ENCODE measurements at places on chromosomes 16 and 17.

- DNase-seq = no peak
Observed at GRCh38 chr16:83954577-83955016, 1.6 kb downstream of the OSGIN1 start.

- DNase-seq = no peak
Observed at GRCh38 chr17:69501591-69502468, 87.3 kb downstream of the MAP2K6 start.

- DNase-seq = no peak
Observed at GRCh38 chr16:65547772-65548446, 426.0 kb upstream of the CDH11 start.

DNA sequence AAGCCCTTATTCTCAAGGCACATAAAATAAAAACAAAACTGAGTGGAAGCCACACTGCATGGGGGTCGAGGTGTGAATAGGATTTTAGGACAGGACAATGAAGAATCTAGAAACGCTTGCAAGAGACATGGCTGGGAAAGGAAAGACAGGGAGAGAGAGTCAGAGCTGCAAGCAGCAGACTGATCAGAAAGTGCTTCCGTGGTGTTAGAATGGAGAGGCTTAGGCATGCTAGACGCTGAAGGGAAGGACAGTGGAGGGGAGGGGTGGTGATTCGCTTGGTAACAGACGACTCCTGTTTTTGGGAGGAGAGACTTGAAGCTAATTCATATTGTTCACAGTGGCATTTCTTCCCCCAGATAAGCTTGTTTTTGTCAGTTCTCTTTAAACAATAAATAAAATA lies 173.5 kb downstream of the AIPL1 start:
- no peak for DNase-seq

- DNase-seq = no peak
Observed at GRCh38 chr17:47660064-47660492, 10.4 kb downstream of the KPNB1 start.

DNA sequence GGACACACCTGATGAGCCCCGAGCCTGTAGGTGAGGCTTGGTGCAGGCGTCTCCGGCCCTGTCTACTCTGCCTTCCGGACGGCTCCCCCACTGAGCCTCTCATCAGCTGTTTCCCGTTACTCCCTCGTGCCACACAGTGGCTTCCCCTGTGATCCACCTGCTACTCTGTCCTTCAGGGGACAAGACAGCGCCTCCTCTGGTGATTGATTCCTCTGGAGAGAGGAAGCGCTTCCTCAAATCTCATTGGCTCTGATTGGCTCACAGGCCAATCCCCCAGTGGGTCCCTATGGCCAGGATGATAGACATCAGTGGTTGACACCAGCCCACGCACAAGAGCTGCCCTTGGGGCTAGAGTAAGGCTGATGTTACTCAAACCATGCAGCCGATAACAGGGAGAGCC lies 24.0 kb downstream of the RNF213 start:
- DNase-seq = no peak

DNA sequence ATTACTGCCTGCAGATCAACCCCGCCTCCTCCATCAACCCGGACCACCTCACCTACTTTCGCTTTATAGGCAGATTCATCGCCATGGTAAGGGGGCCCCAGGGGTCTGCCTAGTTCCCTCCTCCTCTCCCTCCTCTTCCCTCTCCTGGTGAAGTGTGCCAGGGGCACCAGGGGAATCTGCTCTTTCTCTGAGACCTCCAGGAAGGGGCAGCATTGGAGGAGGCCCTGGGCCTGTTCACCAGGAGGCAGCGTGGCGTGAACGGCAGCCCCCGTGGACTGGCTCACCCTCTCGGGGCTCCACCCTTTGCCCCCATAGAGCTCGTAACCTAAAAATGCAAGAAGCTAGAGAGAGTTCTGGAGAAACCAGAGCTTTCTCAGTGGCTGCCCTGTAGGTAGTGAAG lies 17.1 kb upstream of the CLEC18A start:
- DNase-seq = no peak

- no peak for DNase-seq
Observed at GRCh38 chr17:14508156-14508555, 207.3 kb downstream of the HS3ST3B1 start.

GRCh38 chr17:72264682-72265405 lies 144.0 kb downstream of the SOX9 start:
- DNase-seq = no peak

GRCh38 chr16:85570213-85570734 lies 42.8 kb upstream of the GSE1 start:
- DNase-seq = no peak

DNA sequence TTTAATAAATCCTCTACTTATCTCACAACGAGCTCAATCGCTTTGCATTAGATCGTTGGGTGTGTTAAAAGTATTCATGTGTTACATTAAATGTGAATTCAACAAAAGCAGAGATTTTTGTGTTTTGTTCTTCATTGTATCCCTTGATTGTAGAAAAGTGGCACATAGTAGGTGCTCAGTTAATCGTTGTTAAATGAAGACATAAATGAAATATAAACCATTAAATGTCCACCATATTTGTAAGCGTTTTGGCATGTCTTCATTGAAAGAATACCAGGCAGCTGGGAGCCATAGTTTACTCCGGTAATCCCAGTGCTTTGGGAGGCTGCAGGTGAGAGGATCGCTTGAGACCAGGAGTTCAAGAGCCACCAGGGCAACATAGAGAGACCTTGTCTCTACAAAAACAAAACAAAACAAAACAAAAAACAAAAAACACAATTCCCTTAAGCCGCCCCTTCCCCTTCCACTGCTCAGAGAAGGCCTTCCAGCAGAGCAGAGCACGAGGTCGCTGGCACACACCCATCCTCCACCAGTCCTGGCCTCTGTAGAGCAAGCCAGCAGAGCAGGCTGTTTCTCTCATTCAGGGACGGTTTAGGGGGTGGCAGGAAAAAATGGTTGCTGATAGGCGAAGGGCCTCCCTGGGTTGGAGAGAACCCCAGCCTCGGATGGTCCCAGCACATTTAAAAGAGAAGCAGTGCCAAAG lies 673 bp upstream of the CHD9 start:
- DNase-seq = no peak

- no peak for DNase-seq
Observed at GRCh38 chr16:54142787-54143186, 143.8 kb downstream of the IRX3 start.

DNA sequence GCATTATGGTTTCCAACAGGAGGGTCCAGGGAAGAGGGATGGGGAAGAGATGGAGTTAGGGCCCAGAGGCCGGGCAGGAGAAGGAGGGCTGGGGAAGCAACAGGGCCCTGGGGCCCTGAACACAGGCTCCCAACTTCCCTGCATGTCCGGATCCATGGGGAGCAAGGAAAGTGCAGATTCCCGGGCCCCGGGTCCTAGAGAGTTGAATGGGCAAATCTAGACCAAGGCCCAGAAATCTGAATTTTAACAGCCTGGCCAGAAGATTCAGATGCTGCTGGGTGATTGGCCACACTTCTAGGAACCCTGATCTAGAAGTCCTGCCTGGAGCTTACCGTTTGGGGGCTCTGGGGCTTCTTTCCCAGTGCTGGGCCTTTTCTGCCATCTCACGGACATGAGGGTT lies 13.2 kb downstream of the MGAT5B start:
- no peak for DNase-seq

DNA sequence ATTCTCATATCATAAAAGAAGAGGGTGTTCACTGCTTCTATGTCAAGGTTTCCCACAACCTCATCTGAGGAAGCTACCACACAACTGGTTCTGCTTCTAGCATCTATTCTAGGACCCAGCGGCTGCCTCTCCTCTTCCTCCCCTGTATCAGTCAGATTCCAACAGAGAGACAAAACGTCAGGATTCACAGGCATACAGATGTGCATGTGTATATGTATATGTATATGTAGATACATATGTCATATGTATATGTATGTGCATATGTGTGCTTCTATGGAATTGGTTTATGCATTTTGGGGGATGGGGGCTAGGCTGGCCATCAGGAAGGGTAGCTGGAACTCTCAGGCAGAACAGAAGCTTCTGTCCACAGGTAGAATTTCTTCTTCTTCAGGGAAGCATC lies 37.4 kb upstream of the NLRP1 start:
- DNase-seq = no peak

GRCh38 chr17:63316100-63316499 lies 130.0 kb downstream of the CYB561 start:
- no peak for DNase-seq

GRCh38 chr16:4915226-4915761 lies 21.7 kb downstream of the PPL start:
- no peak for DNase-seq

DNA sequence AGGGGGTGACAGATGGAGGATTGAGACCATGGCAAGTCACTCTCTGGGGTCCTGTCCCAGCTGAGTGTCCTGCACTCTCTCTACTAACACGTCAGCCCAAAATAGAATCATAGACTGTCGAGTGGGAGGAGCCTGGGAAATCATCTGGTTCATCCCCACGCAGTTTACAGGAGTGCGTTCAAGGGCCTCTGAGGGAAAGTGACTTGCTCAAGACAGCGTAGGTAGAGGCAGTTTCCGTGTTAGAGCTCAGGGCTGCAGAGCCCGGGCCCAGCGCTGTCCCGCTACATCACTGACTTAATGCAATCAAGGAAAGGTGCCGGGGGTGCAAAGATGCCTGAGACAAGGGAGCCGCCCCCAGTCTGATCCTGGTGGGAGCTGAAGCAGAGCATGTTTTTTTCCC lies 10.3 kb downstream of the GSG1L2 start:
- DNase-seq = no peak

GRCh38 chr17:73652886-73653480 lies 8.7 kb upstream of the SDK2 start:
- no peak for DNase-seq

DNA sequence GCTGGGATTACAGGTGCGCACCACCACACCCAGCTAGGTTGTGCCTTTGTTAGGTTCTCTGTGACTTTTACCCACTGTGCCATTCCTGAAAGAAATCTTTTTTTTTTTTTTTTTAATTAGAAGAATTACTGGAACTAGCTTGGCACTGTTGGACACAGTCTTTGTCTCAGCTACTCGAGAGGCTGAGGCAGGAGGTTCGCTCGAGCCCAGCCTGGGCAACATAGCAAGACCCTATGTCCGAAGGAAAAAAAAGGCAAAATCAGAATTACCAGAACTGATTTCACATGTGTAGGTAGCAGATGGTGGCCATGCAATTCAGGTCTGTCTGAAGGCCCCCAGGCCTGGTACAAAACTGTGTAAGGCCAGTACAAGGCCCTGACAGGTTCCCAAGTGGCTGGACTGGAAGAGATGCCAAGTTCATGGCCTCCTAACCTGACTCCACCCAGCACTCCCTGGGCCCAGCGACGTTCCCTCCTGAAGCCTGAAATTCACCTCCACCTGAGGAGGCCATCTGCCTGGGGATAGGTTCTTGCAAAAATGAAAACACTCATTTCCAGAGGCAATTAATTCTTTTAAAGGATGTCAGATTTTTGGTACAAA lies 23.0 kb downstream of the CARHSP1 start:
- no peak for DNase-seq

DNA sequence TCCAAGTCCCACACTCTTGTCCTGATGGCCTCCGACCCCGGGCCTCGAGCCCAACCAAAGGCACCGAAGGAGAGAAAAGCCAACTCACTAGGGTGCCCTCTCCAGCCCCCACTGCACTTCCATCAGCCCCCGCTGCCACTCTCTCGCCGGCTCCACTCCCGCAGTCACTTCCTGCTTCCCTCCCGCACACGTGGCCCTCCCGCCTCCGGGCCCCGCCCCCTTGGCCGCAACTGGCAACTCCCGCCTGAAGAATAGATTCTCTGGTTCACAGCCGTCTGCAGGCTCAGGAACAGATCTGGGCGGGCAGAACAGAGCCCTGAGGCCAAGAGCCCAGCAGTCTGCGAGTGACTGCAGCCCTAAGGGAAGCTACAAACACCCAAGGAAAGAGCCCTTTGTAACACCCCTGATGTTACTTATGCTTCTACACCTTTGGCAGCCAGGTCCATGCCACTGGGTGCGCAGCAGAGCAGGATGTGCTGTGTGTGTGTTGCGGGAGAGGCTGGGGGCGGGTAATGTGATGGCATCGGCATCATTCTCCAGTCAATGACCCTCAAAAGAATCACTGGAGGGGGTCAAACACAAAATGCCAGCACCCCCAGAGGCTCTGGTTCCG lies at the start of gene SLC39A11:
SLC39A11 (minus strand) TSS at position 166 of the 613 bp plus-strand sequence. CDS start 3,924 bp downstream, outside the sequence.
- peak; percentile 89 for DNase-seq

- no peak for DNase-seq
Observed at GRCh38 chr17:61496174-61496956, 44.1 kb downstream of the TBX4 start.

GRCh38 chr17:39867084-39867879 lies 720 bp upstream of the ZPBP2 start:
- DNase-seq = peak; percentile 23

GRCh38 chr16:21959050-21959449 lies 5.9 kb downstream of the UQCRC2 start:
- no peak for DNase-seq

DNA sequence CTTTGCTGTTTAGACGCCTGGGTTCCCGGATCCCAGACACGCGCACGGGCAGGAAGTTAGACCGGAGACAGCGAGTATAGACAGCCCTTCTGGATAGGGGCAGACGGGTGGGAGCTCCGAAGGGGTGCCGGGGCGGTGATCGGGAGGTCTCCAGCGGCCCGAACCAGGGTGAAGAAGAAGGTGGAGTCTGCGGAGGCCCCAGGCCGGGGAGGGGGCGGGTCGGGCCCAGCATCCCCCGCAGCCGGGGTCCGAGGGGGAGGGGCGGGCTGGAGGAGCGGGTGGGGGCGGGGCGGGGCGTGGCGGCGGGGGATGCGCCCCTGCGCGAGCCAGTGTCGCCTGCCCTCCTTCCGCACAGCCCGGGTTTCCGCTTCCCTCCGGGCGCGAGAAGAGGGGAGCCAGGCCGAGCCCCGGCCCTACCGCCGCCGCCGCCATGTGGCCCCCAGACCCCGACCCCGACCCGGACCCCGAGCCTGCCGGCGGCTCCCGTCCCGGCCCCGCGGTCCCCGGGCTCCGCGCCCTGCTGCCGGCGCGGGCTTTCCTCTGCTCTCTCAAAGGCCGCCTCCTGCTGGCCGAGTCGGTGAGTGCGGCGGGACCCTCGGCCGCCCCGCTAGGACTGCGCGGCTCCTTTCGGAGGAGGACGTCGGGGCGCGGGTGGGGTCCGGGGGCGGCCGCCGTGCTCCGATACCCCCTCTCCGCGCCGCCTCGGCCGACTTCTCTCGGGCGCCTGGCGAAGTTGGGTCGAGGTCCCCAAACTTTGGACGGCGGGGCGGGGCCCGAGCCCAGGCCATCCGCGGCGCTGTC lies at the start of gene CMTM3:
CMTM3 (plus strand) TSS at position 329 of the 801 bp plus-strand sequence; CDS start at position 431, 102 bp downstream.
- peak; percentile 69 for DNase-seq

DNA sequence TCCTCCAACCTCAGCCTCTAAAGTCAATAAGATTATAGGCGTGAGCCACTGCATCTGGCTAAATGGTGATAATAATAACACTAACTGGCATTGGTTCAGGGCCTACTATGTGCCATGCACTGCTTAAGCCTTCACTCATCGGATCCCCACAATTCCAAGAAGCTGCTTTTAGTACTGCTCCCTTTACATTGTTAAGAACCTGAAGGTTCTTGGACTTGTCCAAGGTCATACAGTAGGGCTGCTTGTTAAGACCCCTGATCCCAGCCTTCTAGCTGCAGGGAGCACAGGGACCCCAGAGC lies 6.6 kb downstream of the SREBF1 start:
- no peak for DNase-seq
